ENCODE measurements at places on chromosomes 13 and 19.

- peak; percentile 39 for DNase-seq
Observed at GRCh38 chr13:31947105-31947504, 84.5 kb upstream of the FRY start.

- no peak for DNase-seq
Observed at GRCh38 chr13:83824560-83824959, 57.7 kb downstream of the SLITRK1 start.

DNA sequence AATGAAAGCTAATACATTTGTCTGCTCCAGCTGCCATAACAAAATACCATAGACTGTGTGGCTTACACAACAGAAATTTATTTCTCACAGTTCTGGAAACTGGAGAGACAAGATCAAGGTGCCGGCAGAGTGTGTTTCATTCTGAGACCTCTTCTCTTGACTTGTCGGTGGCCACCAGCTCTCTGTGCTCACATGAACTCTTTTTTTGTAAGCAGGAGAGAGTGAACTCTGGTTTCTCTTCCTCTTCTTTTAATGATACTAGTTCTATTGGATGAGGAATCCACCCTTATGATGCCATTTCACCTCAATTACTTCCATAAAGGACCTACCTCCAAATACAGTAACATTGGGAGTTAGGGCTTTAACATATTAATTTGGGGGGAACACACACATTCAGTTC lies 11.7 kb downstream of the KCTD12 start:
- no peak for DNase-seq

DNA sequence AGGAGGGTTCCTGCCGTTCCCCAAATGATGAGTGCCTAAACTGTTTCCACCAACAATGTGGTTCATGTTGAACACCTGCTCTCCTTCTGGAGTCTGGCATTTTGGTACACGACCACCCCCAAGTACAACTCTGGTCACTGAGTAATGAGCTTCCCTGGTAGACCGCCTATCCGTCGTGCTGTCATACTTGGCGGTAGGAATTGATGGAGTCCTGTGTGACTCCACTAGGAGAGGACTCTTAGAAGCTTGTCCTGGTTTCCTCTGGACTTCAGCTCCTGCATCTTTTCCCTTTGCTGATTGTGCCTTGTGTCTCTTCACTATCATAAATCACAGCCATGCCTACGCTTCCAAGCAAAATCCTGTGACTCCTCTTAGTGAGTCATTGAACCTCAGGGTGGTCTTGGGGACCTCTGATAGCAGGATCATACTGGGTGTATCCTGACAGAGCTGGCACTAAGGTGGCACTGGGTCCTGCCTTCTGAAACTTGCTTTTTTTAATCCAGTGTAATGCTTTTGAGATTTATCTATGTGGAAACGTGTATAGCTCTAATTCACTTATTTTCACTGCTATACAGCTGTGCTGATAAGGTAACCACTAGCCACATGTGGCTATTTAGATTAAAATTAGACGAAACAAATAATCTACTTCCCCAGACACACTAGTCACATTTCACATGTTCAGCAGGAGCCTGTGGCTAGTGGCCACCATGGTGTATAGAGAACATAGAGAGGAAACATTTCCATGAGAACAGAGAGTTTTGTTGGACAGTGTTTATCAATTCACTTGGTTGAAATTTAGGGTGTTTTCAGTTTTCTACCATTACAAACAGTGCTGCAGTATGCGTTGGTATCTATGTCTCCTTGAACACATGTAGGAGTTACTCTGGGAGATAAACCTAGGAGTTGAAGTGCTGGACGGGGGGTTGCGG lies 6.1 kb upstream of the ASF1B start:
- no peak for DNase-seq

- DNase-seq, result peak; percentile 76
Observed at GRCh38 chr19:43651758-43652545, 12.3 kb upstream of the CADM4 start.

DNA sequence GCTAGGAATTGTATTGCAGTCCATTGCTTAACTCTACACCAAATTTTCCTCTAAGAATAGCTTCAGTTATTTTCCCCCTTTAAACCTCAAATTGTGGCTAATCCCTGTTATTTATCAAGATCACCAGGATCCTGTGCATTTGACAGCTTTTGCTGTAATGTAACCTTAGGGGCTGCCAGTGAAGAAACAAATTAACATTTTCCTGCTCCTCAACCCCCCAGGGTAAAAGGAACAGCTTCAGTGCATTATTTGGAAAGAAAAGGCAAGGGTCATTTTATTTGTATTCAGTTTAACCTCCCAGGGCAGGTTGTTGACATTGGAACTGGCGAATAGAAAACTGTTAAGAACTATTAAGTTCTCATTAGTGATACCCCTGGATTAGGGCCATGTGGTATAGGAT lies 57.0 kb downstream of the PCDH20 start:
- DNase-seq, result no peak

- DNase-seq, result no peak
Observed at GRCh38 chr19:756821-757688, 6.1 kb downstream of the MISP start.

- no peak for DNase-seq
Observed at GRCh38 chr13:24927810-24928404, 163.9 kb downstream of the RNF17 start.

GRCh38 chr19:17947815-17948513 lies 15.1 kb downstream of the CCDC124 start:
- peak; percentile 98 for DNase-seq

DNA sequence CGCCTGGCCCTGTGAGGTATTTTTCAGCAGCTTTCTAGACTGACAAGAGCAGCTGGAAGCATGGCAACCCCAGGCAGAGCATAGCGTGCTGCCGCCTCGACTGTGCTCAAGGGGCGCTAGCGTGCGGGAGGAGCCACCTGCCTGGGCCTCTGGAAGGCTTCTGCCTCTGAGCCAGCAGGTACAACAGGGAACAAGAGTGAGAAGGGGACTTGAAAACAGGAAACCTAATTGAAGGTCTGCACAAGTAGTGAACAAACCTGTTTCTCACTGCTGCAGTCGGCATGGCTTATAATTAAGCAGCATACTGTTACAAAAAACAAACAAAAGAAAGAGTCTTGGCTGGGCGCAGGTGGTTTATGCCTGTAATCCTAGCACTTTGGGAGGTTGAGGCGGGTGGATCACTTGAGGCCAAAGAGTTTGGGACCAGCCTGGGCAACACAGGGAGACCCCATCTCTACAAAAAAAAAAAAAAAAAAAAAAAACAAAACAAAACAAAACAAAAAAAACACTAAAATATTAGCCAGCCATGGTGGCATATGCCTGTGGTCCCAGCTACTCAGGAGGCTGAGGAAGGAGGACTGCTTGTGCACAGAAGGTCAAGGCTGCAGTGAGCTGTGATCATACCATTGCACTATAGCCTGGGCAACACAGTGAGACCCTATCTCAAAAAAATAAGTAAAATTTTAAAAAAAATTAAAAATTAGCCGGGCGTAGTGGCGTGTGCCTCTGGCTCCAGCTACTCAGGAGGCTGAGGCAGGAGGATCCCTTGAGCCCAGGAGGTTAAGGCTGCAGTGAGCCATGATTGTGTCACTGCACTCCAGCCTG lies 12.6 kb upstream of the GARRE1 start:
- DNase-seq, result no peak

GRCh38 chr19:49084206-49085019 lies 838 bp upstream of the SNRNP70 start:
- no peak for DNase-seq

GRCh38 chr19:50203281-50204080 lies at the start of gene MYH14:
MYH14 (plus strand) TSS chr19:50203622; CDS start chr19:50210366, 6,744 bp downstream.
- DNase-seq, result peak; percentile 92

DNA sequence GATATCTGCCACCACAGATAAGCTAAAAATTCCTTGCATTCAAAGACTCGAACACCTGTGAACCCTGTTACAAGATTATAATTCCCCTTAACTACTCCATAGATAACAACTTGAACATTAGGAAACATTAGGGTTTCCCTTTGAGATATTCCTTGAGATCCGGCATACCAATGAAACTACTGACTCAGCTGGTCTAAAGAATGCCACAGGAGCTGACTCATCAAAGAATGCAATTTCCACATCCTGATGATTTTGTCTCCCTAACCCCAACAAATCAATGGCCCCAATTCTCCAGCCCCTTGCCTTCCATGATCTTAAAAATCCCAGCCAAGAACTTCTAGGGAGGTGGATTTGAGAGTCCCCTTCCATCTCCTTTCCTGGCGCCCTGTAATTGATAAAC lies 35.6 kb upstream of the ZNF599 start:
- no peak for DNase-seq

GRCh38 chr13:59890054-59890453 lies 273.7 kb downstream of the DIAPH3 start:
- DNase-seq, result peak; percentile 85

GRCh38 chr19:38805180-38805579 lies 7.6 kb downstream of the LGALS4 start:
- DNase-seq, result no peak

GRCh38 chr19:6802336-6803035 lies 30.0 kb downstream of the VAV1 start:
- peak; percentile 57 for DNase-seq

GRCh38 chr13:43492745-43493144 lies 294.0 kb downstream of the ENOX1 start:
- DNase-seq, result no peak

- peak; percentile 5 for DNase-seq
Observed at GRCh38 chr19:46723023-46723461, 6.1 kb upstream of the PRKD2 start.

DNA sequence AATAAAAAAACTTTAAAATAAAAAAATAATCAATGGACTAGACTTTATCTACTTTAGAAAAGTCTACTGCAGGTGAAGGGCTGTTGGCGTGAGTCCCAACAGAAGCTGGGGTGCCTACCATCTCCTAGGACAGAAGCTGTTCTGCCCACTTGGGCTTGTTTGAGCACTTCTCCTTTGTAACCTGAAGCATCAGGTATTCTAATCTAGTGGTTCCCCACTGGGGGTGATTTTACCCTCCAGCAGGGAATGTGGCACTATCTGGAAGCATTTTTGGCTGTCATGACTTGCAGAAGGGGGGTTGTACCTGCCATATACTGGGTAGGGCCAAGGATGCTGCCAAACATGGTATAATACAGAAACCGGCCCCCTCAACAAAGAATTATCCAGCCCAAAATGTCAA lies 16.2 kb upstream of the DOCK9 start:
- DNase-seq, result no peak

DNA sequence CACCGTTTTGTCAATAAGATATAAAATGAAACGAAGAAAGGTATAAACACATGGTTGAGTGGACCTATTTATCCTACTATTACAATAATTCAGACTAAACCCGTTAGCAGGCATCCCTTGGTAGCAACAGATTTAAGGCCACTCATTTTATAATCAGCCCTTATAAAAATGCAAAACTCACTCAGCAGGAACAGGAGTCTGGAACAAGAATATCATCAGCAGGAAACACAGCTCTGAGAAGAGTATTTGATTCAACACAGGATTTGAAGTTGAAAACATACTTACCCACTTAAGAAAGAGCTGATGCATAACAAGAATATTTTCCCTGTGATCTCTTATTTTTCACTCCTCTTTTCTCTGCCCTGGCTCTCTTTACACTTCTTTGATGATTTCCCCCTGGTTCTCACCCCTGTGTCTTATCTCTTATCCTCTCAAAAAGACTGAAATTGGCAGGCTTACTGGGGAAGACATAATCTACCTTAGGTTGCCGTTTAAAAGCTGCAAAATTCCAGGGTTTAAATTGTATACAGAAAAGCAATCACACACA lies 1722.7 kb downstream of the SLITRK5 start:
- DNase-seq, result no peak

GRCh38 chr19:28386470-28386869 lies 826.5 kb downstream of the UQCRFS1 start:
- DNase-seq, result no peak

GRCh38 chr19:7632340-7633203 lies 947 bp downstream of the PCP2 start:
- no peak for DNase-seq

DNA sequence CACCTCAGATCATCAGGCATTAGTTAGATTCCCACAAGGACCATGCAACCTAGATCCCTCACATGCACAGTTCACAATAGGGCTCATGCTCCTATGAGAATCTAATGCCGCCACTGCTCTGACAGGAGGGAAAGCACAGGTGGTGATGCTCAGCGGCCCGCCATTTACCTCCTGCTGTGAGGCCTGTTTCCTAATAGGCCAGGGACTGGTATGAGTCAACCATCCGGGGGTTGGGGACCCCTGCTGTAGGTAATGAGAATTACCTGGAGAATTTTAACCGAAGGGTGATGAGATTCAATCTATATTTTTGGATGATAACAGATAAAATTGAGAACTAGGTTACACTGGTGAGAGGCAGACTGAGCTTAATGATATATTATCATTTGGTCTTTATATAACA lies 101.4 kb downstream of the LACC1 start:
- no peak for DNase-seq

DNA sequence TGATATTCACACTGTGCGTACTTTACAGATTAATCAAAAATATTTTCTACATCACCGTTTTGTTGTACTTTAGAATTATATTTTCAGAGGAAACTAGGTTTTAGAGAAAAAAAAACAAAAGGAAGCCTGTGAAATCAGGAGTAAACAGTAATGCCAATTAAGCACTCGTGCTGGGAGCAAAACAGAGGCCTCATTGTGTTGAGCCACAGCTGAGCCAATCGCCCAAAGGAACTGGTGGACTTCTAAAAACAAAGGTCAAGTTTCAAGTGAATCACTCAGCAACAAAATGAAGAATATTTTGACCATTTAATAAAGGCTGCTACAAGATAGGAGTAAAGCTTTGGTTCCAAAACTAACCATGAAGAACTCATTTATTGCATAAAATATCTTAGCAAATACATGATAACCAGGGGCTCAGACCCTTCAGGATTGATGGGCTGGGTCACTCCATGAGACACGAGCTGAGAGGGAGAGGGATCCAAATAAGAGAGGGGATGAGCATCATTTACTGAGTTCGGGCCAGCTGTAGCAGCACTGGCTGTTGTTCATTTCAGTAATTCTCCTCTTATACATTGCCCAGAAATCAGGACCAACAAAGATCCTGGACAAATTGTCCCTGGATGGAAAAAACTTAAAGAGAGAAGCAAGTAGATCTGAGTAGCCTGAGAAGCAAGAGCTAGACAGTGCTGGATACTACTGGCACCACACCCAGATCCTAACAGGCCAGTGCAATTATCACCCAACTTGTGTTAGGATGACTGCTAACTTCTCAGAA lies 8.3 kb upstream of the NALCN start:
- peak; percentile 5 for DNase-seq

DNA sequence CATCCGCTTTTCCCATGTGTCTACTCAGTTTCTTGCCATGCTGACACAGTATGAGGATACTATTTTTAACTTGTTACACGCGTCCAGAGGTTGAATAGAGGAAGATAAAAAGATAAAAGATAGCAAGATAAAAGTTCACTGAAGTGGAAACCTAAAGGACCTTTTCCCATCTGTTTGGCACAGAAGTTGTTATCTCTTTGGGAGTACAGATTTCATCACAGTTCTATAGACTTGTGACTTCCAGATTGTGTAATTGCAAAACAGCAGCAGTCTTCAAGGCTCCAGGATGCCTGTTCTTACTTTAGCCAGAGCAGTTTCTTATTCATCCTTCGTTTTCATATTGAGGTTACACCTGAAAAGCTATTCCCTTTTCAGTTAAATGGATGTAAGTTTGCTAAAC lies 369.2 kb downstream of the GPC5 start:
- DNase-seq, result no peak
